Stimulated activated CD8-positive, alpha-beta memory T cell treated with anti-CD3 and anti-CD28 coated beads, Interleukin-15, amount 100 ng/mL, for 24 hours (primary cell): ENCODE measurements at places on chromosomes 4 and X.

DNA sequence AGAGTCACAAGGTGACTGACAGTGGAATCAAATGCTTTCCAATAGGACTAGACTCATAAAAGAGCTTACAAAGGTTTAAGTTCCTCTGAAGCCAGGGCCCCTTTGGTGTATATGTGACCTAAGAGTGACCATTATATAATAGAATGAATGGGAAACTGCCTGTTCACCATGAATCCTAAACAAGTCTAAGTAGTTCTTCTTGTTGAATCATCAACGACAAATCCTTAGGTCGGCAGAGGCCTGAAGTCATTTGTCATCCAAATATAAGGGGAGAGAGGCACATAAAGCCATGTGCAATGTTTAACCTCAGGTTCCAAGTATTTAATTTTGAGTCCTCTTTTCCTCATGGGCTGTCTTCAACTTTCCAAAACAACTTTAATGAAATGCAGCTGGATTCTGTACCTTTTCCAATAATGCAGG lies 122.4 kb downstream of the RASL11B start:
- DNase-seq, result no peak

DNA sequence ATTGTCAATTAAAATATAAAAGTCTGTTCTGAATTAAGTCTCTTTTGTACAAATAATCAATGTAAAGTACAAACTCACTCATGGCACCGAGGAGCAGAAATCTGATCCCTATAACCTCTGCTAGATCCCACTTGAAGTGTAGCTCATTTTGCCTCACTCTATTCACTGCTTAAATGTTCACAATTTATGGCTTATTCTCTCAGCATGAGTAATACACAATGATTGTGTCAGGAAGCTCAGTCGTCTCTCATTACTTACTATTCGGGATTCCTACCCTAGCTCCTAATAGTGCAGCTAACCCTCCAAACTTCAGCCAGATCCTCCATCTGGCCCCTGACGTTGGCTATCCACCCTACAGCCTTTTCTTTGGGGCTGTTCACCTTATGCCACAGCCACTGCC lies 4.7 kb upstream of the AMMECR1 start:
- DNase-seq, result no peak

DNA sequence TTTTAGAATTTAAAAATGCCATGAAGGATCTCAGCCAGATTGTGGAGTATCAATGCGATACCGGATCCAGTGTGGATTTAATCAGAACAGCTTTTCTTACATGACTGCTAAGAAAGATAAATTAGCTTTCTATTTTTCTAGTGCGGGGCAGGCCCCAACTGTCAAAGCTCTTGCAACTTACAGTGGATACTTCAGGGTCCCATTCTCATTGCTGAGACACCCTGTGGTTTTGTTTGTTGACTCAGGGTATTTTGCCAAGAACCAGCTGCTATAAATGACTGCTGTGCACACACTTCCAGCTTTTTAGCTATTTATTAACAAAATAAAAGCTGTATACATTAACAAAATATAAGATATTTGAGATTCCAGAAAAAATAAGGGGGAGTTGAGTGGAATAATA lies 166.4 kb downstream of the DCLK2 start:
- DNase-seq, result no peak

GRCh38 chrX:24515447-24515846 lies 50.4 kb downstream of the PDK3 start:
- DNase-seq, result no peak

GRCh38 chrX:118726887-118727685 lies at the start of gene IL13RA1:
Gene IL13RA1, plus strand, starts transcription at chrX:118727606. Its CDS starts 33 bp downstream, at chrX:118727639.
- no peak for DNase-seq

DNA sequence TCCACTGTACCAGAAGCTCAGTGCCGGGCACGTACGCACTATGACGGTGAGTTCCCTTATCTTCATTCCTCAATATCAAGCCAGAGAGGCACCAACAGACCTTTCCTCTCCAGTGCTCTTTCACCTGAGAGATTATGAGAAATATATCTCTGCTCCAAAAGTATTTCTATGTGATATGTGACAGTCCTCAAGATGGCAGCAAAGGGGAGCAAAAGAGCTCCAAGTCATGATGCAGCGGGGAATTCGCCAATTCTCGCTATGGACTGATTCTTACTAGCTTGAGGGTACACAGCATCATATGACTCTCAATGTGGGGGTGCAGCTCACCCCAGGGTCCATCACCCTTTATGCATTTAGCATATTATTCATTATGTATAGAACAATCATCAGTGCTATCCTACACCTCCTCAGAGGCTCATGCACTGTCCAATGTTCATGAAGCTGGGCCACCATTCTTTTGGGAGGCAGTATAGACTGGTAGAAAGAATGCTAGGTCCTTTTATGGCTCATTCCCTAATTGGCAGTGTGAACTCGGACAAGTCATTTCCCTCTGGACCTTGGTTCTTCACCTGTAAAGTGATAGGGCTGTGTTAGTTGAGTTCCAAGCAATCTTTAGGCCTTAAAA lies 12.8 kb upstream of the IQSEC2 start:
- DNase-seq, result no peak

DNA sequence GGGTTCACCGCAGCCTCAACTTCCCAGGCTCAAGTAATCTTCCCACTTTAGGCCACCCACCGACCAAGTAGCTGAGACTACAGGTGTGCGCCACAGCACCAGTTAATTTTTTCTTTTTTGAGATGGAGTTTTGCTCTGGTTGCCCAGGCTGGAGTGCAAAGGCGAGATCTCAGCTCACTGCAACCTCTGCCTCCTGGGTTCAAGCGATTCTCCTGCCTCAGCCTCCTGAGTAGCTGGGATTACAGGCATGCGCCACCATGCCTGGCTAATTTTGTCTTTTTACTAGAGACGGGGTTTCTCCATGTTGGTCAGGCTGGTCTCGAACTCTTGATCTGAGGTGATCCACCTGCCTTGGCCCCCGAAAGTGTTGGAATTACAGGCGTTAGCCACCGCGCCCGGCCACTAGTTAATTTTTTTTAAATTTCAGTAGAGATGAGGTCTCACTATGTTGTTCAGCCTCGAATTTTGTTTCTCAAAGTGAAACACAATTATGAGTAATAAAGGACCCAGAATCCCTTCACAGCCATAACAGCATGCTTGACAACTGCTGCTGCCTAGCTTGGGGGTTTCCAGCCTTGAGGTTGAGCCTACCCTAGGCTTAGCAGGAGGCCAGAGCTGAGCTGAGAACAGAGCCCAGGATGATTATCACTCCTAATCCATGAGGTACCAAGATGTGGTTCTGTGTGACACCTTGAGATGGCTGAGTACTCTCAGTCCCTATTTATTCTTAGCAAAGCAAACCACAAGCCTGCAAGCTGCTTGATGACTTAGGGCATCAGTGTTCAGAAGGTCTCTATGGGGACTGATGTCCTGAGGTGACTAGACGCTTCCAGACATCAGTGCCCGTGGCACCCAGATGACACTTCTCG lies 41.6 kb upstream of the NKRF start:
- DNase-seq, result no peak

DNA sequence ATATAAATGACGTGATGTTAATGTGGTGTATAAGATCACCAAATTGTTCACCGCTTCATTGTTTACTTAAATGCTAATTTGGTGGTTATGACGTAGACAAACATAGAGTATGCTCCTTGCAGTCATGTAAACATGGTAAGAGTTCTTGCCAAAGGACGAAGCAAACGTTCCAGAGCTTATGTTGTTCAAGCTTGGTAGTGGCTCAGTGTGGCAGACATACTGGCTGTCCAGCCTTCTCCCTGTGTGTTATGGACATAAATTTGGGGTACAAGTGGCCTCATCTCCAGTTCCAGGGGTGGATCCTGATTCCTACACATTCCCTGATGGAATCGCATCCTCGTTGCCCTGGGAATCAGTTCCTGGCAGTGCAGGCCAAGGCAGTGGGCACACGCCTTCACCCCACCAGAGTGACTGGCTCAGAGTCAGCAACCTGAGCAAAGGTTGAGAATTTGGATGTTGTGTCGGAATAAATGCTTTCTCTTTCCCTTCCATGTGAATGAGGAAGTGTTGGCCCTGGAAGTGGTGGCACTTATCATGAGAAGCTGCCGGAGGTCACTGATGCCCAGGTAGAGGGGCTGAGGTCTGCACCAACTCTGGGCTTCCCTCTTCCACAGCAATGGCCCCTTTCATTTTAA lies 25.4 kb downstream of the F11 start:
- no peak for DNase-seq

DNA sequence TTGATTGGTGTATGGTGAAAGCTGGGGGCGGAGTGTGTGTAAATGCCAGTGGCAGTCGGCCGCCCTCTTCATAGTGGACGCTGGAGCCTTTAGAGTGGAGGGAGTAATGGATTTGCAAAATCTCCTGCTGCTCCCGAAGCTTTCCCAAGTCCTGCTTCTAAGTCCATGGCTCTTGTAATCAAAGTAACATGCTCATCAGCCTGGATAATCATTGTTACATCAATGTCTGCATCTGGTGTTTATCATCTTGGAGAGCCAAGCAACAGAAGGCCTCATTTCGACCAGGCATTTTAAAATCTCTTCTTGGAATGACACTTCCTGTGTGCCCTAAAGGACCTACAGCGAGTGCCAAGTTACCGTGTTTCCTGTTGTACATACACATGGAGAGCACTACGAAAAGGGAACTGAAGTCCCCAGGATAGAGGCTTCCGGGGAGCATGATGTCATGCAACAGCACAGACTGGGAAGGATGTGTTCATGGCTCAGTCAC lies 32.2 kb downstream of the UNC5C start:
- no peak for DNase-seq

GRCh38 chrX:130079824-130080406 lies 30.4 kb downstream of the ELF4 start:
- DNase-seq, result no peak

DNA sequence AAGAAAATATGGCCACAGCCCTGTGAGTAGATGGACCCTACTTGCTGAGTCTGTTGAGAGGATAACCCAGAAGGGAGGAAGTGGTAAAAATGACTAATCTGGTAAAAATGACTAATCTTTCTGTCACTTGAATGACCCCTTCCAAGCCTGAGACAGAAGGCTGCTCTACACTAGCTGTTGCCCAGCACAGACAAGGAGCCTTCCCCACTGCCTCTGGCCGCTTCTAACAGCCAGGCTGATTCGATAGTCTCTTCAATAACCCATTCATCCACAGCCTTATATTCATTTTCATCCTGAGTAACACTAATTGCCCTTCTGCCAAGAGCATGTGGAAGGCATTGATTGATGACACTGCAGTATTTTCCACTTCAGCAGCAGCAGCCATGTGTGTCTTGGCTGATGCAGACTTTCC lies 18.4 kb downstream of the MAGEB17 start:
- DNase-seq, result no peak

DNA sequence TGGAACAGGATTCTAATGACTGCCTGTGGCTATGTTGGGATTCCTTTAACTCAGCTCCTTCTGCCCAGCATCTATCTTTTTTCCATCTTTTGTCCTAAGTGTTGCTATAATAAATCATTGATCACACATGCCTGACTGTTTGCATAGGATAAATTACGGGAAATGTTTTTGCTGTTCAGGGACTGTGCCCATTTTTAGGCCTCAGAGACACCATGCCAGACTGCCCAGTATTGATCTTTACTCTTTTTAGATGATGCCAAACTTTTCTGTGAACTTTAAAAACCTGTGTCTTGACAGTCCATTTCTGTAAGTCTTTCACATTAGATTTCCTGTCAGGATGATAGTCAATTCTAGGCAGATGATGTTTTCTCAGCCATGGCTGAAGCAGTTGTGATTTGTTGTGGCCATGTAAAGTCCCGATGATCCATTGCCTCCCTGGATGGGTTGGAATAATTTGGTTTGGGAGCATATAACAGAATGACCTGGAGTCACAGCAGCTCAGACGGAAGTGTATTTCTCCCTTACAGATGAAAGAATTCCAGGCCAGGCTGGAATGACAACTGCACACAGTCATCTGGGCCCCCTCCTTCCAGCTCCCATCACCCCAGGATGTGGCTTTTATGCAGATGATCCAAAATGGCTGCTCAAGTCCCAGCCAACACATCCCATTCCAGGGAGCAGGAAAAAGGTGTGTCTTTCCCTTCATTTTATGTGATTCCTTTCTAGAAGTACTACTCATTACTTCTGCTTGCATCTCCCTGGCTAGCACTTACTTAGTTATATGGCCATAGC lies 3.4 kb downstream of the HTT-AS start:
- DNase-seq, result no peak

DNA sequence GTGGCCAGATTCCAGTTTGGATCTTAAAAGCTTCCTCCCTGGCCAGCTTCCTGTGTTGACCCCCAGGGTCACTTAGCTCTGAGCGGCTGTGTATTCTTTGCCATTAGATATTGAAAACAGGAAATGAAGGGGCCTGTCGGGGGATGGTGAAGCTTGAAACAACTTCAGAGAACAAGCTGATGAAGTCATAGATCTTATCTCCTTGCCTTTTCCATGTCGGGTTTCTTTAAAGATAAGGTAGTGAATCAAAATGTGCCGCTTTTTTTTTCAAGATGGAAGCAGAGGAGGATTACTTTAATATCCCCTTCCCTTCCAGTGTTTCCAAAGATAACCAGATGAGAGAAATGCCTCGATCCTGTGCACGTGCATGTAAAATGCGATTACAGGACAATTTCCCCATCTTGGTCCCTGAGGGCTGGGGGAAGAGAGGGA lies 508.5 kb downstream of the MID1IP1 start:
- no peak for DNase-seq

GRCh38 chrX:154357205-154357604 lies 17.2 kb downstream of the FLNA start:
- DNase-seq, result no peak

DNA sequence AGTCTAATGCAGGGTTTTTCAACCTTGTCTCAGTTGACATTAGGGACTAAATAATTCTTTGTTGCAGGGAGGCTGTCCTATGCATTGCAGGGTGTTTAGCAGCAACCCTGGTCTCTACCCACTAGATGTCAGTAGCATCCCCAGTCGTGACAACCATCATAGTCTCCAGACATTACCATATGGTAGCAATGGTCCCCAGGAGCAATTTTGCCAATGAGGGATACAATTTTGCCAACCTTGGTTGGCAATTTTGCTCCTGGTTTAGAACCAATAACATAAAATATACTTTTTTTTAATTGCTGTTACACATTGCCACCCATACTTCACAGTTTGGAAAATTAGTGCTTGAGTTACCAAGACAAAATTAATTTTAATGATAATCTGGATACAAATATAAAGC lies 6.0 kb downstream of the EREG start:
- no peak for DNase-seq

DNA sequence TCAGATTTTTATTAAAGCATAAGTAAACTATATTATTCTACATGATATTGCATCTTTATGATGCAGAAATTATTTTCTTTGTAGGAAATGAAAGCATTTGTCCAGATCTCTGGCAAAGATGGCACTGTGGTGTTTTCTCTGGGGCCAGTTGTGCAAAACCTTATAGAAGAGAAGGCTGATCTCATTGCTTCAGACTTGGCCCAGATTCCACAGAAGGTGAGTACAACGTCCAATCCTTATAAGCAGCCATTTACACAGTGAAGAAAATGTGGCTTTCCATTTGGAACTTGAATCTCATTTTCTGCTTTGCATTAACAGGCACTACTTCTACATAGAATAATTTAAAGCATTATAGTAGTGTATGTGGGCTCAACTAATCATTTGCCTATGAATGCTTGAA lies 6.9 kb upstream of the UGT2B7 start:
- DNase-seq, result no peak
